ENCODE measurements at places on chromosomes 5 and 9.
A peak's percentile ranks its signal among the peaks of the same experiment; 100 is the strongest.

GRCh38 chr9:123796618-123797484 lies 133.1 kb downstream of the DENND1A start:
- no peak for DNase-seq

DNA sequence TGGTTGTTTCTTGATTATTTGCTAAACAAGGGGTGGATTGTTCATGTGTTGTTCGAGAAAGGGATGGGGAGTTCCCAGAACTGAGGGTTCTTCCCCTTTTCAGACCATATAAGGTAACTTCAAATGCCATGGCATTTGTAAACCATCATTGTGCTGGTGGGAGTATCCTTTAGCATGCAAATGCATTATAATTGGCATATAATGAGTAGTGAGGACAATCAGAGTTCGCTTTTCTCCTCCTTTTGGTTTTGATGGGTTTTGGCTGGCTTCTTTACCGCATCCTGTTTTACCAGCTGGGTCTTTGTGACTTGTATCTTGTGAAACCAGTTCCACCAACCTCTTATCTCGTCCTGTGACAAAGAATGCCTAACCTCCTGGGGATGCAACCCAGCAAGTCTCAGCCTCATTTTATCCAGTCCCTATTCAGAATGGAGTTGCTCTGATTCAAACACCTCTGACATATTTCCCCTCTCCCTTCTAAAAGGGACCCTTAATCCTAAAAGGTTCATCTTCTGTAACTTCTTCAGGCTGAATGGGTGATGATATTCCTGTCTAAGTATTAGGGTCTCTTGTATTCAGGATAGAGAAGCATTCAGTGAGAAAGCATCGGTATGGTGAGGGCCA lies 8.7 kb upstream of the FBN2 start:
- no peak for DNase-seq

- no peak for DNase-seq
These were observed 7.8 kb downstream of the KCNV2 start for GRCh38 chr9:2725126-2725525.

DNA sequence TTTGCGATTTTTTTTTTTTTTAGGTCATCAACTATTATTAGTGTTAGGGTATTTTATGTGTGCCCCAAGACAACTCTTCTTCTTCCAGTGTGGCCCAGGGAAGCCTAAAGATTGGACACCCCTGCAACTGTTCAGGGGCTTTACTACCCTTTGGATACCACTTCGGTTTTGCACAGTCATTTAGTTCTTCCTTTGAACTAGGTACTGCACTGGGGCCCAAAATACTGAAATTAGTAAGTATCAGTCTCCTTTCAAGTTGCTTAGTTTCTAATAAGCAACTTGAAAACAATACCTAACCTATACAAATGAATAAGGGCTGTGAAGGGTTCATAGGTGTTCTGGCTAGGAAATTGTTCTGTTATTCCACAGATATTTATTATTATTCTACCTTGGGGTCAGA lies 45.3 kb downstream of the CWC27 start:
- peak; percentile 71 for DNase-seq

DNA sequence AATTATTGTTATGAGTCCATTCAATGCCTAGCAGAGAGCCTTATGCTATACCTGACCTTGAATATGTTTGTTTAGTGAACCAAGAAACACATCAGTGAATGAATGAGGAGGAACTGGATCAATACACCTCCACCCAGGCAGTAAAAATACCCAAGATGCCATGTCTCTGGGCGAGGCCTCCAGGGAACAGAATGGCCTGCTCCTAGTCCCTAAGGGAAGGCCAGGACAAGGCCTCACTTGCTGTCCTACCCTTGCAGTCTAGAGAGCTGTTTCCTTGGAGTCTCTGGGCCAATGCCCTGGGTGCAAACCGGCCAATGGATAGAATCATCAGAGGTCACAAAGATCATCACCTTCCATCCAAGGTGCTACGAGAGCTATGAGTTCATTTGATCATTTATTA lies 26.1 kb downstream of the TNIP1 start:
- DNase-seq: no peak

DNA sequence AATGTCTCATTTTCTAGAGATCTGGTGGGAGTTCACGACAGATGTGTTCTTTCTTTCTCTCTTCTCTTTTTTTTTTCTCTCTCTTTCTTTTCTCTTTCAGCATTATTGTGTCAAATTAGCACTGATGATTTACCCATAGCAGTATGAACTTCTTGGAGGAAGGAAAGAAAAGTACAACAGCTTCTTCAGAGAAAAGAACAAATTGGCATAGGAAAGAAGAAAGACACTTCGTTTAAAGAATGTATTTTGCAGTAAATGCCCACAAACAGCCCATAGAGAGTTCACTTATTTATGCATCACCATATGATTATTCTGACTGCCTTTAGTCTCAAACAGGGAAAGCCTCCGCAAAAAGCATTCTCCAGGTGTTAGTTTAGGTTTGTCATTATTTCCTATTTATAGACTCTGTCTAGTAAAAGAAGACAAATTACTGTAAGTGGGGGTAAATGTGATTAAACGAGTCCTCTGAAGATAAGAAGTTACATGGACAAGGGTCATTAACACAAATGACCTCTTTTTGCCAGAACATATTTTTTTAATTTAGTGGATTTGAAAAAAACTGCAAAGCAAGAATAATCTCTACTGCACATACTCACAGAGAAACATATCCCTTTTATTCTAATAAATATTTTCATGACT lies 68.0 kb downstream of the POU5F2 start:
- DNase-seq: no peak

DNA sequence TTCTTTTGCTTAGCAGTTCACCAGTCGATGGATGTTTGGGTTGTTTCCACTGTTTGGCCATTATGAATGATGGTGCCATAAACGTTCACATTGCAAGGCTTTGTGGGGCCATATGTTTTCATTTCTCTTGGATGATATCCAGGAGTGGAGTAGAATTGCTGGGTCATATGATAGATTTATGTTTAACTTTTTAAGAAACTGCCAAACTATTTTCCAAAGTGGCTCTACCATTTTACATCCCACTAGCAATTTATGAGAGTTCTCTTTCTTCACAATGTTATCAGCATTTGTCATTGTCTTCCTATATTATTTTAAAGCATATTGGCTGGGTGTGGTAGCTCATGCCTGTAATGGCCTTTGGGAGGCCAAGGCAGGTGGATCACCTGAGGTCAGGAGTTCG lies 5.2 kb downstream of the GPR107 start:
- no peak for DNase-seq

GRCh38 chr9:88889386-88889785 lies 101.9 kb upstream of the S1PR3 start:
- DNase-seq: no peak

DNA sequence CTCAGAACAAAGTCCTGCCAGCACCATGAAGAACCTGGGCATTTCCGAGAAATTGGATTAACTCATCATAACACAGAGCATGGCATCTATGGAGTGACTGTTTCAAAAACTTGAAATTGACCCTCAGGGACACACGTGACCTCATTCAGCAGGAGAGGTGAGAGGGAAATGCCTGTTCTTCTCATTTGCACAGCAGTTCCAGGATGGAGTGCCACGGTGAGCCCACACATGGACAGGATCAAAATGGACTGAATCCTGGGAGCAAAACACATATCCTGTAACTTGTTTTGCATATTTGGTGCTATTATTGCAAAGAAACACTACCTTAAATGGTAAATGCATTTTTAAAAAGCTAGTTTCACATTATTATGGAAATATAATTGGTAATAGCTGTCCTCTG lies 256.1 kb upstream of the IRX2 start:
- DNase-seq: no peak

DNA sequence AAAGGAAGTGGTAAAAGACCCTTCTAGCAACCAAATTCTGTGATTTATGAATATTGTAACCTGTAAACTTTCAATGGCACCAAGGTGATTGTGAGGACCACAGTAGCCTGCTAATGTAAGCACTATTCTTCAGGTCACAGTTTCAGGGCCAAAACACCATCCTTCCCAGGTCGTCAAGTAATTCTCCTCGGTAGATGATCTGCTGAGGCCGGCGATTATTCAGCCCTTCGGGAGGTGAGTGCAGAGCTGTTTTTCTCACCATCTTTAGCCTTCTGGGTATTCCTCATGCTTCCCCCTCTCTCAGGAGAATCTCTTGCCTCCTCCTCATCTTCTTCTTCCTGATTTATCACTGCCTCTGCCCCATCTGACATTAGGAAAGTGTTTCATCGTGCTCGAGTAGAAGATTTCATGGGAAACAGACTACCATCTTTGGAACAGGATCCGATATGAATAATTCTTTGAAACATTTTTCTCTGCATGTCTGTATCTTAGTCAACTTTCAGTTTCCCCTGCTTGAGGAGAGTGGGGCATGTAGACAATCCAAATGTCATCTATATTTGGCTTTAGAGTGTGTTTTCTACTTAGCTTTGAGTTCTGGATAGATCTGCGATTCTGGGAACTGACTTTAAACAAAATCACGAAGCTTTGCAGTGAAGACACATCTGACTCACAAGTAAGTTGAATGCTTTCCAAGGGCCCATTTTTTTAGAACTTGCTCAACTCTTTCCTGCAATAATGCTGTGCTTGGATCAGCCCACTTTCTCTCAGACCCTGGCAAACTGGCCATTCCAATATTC lies 173.9 kb downstream of the AOPEP start:
- peak; percentile 56 for DNase-seq
